ENCODE measurements at places on chromosomes 2 and 18.
A peak's percentile ranks its signal among the peaks of the same experiment; 100 is the strongest.

DNA sequence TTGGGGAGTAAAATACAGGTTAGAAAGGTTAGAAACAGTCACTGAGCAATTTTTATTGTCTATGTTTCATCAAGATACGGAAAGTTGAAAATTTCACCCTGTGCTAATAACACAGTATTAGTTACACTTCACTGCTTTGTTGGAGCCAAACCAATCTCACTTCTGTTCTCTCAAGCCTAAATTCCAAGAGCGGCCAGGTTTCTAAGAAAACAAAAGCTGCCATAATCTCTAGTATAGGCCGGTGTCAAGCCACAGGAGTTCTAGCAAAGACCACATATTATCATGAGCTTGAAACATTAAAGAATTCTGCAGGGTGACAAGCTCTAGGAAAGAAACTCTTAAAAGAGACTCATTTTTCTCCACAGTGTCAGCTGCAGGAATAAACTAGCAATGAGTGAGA, 128.7 kb downstream of the TXNL1 start:
- DNase-seq, result no peak

DNA sequence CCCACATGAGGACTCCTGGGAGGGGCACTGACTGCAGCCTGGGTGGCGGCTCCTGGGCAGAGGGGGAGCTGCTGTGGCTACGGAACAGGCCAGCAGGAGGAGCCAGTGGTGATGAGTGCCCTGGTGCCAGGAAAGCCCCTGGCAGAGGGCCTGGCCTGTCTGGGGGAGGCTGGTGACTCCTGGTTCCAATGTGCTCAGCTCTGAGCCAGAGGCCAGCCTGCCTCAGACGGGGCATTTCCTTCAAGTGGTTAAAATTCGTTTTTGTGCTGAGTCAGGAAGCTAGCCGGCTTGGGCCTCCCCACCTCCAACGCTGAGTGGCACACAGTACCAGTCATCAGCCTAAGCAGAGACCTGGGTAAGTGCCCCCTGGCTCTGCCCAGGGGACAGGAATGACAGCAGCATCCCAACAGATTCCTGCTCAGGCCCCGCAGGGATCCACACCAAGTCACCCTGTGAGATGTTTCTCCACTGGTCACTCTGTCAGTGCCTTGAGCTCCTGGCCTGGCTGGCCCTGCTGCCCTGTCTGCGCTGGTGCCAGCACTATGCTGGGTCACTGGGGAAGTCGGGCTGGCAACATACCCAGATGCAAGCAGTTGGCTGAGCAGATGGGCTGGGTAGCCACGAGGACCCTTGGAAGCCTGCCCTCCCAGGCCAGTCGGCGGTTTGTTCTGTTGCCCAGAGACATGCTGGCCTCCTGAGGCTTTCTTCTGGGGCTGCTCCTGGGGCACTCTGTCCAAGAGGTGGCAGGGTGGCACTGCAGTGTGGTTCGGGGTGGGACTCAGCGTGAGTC, 7.1 kb upstream of the KLF11 start:
- DNase-seq, result no peak

DNA sequence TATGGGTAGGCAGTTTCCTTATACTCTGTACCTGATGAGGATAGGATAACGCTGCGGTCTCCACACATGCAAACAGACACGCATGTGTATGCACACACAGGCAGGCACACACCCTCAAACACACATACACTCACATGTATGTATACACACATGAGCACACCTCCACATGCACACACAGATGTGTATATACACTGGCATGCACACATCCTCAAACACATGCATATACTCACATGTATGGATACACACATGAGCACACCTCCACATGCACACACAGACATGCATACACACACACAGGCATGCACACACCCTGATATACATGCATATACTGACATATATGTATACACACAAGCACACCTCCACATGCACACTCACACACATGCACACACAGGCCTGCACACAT, 267.8 kb upstream of the HDAC4 start:
- DNase-seq, result no peak

GRCh38 chr2:7703048-7703447, 785.8 kb downstream of the RNF144A start:
- no peak for DNase-seq

DNA sequence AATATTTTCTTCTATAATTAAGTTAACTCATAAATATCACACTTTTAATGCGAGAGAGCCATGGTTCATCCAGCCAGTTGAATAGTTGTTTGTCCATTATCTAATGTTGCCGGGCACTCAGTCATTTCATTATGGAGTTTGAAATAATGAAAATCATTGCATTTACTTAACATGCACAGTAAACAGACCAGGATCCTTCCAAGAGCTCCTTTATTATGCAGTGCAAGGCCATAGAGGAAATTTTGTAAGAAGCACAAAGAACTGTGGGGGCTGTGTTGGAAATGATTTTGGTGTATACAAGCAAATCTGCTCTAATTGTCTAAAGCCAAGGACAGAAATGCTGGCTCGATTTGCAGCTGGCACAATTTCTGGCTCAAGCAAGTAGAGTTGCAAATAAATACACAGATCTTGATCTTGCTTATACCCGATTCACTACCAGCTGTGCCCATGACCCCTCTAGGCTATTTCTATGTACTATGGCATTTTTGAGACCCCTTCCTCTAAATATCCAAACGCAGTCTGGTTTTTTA, 400.3 kb upstream of the HNRNPA3 start:
- no peak for DNase-seq

GRCh38 chr2:104654811-104655210, 199.1 kb upstream of the POU3F3 start:
- no peak for DNase-seq

- DNase-seq, result no peak
Measured at GRCh38 chr2:15348636-15349035, 212.5 kb downstream of the NBAS start.

DNA sequence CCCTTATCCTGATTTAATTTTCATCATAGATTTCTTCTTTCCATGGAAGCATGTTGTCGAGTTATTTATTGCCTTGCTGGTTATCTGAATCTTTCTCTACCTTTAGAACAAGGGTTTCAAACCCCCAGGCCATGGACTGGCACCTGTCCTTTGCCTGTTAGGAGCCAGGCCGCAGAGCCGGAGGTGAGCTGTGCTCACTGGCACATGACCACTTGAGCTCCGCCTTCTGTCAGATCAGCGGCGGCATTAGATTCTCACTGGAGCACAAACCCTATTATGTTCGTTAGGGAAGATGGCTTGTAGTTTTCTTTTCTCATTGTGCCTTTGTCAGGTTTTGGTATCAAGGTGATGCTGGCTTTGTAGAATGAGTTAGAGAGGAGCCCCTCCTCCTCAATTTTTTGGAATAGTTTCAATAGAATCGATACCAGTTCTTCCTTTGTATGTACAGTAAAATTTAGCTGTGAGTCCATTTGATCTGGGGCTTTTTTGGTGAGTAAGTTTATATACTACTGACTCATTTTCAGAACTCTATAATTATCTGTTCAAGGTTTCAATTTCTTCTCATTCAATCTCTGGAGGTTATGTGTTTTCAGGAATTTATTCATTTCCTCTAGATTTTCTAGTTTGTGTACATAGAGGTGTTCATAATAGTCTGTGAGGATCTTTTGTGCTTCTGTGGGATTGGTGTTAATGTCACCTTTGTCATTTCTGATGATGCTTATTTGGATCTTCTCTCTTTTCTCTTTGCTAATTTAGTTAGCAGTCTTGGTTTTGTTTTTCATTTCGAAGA, 668.0 kb upstream of the FAM98A start:
- no peak for DNase-seq

GRCh38 chr18:39622431-39622830, 2056.8 kb upstream of the CELF4 start:
- peak; percentile 16 for DNase-seq

DNA sequence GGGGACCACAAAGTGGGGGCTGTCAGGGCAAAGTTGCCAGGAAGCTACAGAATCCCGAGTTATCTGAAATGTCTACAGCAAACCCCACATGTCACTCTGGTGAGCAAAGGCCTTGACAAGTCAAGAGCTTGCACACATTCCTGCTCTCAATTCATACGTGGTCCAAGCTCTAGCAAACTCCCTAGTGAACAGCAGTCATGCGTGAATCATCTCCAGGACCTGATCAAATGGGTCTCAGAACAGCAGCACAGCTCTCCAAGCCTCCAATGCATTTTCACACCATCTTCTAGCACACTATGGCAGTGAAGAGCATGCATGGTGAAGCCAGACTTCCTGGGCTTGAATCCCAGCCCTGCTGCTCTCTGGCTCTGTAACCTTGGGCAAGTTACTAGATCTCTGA, 68.5 kb downstream of the MYO5B start:
- DNase-seq, result no peak

DNA sequence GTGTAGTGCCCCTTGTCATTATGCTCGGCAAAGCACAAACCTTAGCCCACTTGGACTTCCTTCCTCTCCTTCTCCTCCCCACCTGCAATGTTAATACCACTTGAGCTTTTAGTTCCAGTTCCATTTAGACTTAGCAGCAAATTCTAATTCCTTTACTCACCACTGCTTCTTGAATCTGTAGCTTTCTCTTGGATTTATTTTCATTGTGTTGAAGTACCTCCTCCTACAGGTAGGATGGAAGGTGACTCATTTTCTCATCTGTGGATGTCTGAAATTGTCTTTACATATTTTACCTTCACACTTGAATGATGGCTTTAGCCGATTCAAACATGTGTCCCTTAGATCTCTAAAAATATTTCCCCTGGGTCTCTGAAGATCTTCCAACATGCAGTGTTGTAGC, 32.8 kb upstream of the BIN1 start:
- no peak for DNase-seq

DNA sequence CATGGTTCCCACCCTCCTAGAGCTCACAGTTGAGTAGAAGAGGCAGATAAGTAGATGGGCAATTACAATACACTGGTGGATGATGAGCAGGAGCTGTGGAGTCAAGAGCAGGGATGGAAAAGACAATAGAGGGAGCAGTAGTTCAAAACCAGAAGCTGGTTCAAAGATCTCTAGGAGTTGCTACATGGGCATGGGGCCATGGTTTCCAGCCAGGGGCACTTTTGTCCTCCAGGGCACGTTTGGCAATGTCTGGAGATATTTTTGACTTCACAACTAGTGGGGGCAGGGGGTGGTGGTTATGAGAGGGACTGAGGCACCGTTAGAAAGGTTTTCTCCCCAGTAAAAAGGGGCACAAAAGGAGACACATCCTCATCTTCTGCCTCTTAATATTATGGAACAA, 236.0 kb downstream of the DYSF start:
- no peak for DNase-seq

- DNase-seq, result no peak
Measured at GRCh38 chr2:134771313-134771801, 52.6 kb upstream of the TMEM163 start.

GRCh38 chr2:143875295-143876233, 644.4 kb downstream of the ZEB2 start:
- DNase-seq, result no peak

DNA sequence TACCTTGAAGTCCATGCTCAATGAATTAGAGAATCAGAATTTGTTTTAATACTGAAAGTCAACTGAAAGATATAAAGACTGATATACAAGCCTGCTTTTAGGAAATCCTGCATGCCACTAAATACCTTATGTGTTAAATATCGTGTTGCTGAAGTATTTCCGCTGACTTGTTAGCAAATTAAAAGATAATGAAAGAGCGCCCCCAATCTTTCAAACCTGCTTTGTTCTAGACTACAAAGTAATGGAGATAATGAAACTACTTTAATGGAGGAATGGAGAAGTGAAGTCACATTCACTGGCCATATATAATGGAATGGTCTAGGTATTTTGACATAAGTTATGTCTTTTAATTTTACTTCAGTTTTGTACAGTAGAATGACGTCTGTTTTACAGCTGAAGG, 95.7 kb downstream of the ASXL3 start:
- no peak for DNase-seq

GRCh38 chr2:152348388-152348787, 13.4 kb downstream of the FMNL2 start:
- no peak for DNase-seq

DNA sequence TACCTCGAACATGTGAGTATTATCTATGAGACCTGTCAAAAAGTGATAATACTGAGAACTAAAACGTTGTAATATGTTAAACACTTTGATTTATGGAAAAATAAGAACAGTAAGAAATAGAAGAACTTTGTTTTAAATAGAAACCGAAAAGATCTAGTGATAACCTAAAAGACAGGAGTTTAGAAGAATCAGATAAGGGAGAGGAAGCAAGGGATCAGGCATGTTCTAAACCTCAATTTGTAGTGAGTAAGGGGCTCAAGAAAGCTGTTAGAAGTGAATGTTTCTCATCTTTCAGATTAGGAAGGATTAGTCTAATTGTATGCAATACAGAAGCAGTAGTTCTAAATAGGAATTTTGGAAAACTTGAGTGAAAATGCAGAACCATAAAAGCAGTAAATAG, 168.7 kb upstream of the MYO3B start:
- DNase-seq, result no peak

- peak; percentile 32 for DNase-seq
Measured at GRCh38 chr2:48049371-48049770, 143.1 kb upstream of the FBXO11 start.

- peak; percentile 51 for DNase-seq
Measured at GRCh38 chr2:197011801-197012641, 85.5 kb upstream of the PGAP1 start.

GRCh38 chr2:238376884-238377391, 49.8 kb upstream of the ASB1 start:
- DNase-seq, result peak; percentile 69

GRCh38 chr2:118089139-118089800, 999 bp downstream of the INSIG2 start:
- DNase-seq, result peak; percentile 41

GRCh38 chr2:70767699-70768589, at the start of gene ADD2:
Gene ADD2 (minus strand): TSS chr2:70768200. CDS start chr2:70706408, 61,792 bp downstream.
- DNase-seq, result peak; percentile 56

GRCh38 chr2:169007941-169008340, 23.2 kb downstream of the ABCB11 start:
- no peak for DNase-seq

DNA sequence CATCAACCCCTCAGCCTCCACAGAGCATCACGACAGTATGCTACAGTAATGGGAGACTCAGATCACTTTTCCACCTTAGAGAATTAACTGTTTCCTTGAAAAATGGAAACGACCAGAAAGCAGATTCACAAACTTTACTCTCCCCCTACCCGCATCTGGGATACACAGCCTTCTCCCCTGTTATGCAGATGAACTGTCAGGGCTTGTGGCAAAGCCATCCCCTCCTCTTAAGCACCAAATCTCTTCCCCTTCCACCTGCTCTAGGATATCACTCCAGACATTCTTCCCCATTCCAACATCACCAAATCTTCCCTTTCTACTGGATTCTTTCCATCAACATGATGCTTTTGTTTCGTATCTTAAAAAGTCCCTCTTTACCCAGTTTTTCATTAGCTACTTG, 26.4 kb downstream of the NEB start:
- no peak for DNase-seq

Data from fibroblast of upper back skin (primary cell).